Amygdala (tissue), 56 donors: ENCODE measurements at places on chromosomes 13 and 19.
A peak's percentile ranks its signal among the peaks of the same experiment; 100 is the strongest.

GRCh38 chr13:45297456-45298205 is 43.4 kb downstream of the TPT1 start:
- no peak for DNase-seq

DNA sequence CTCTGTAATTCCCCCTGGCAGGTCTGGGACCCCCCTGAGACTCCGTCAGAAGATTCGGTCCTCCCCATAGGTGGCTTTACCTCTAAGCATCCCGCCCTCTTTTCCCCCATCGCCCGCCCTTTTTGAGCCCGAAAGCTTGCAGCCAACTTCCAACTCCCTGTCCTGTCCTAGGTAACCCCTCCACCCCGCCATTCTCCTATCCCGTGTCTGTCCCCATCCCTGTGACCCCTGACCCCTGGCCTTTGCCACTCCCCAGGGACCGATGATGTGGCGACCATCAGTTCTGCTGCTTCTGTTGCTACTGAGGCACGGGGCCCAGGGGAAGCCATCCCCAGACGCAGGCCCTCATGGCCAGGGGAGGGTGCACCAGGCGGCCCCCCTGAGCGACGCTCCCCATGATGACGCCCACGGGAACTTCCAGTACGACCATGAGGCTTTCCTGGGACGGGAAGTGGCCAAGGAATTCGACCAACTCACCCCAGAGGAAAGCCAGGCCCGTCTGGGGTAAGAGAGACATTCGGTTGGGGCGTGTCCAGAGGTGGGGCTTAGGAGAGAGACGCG is 488 bp downstream of the RCN3 start:
- DNase-seq, result no peak

- no peak for DNase-seq
Measured at GRCh38 chr13:97179501-97179900, 42.6 kb upstream of the MBNL2 start.

DNA sequence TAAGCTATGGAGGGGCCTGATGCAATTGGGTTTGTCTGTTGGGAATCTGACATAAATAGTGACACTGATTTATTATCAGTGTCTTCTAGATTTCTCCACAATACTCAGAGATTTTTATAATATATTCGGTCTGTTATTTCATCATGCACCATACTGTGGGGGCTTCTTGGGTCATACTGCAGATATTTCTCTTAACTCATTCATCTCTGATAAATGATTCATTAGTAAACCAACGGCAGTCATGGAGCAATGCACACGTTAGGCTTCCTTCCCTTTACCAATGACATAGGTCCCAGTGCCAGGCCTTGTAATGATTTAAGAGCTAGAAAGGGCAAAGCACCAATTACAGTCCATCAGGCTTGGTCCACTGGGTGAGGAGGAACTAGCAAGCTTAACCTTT is 53.6 kb downstream of the FAM216B start:
- DNase-seq, result no peak

DNA sequence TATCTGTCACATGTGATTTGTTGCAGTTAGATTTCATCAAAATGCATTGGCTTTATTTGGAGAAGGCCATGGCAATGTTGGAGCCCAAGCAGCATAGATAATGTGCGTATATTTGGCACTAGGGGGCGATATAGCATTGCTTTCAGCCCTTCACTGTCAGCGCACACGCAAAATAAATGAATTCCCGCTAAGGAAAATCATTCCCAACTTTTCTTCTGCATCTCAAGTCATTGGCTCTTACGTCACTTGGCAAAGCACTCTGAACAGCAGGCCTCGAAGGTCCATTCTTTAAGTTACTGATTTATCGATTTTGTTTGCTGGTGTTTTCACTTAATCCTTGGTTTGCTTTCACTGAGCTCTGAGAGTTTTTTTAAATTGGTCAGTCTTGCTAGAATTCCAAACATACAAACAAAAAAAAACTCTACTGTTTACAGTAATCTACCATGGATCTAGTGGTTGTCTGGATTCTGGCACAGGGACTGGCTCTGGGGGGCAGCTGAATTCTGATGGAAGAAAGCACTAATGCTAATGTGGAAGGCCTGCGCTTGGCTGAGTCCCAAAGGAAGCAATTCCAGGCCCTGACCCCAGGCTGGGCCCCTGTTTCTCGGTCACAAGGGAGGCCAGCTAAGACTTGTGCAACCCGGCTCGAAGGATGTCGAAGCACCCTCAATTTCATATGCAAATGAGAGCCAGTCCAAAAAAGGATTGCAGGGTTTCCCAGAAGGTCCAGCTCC is 97.7 kb upstream of the IPO5 start:
- peak; percentile 37 for DNase-seq
